ENCODE measurements at places on chromosomes 4 and X.

- DNase-seq = no peak
Measured at GRCh38 chr4:91233164-91233563, 1070.6 kb upstream of the GRID2 start.

GRCh38 chrX:40068048-40068447 is 29.7 kb downstream of the BCOR start:
- DNase-seq = no peak

DNA sequence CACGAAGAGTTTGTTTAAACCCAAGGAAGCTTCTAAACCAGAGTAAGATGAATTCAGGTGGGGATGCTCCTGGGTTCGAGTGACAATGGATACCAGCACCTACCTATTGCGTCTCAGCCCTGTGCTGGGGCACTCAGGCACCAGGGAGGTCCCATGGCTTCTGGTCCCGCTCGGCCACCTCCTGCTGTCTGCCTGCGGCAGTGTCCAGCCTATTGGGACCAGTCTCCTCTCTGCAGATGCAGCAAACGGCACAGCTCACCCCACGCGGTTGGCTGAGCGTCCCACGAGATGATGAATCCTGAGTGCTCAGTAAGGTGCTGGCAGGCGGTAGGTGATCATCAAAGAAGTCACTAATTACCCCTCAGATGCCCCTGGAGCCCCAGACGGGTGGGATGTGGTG is 75.2 kb downstream of the ACOX3 start:
- no peak for DNase-seq

DNA sequence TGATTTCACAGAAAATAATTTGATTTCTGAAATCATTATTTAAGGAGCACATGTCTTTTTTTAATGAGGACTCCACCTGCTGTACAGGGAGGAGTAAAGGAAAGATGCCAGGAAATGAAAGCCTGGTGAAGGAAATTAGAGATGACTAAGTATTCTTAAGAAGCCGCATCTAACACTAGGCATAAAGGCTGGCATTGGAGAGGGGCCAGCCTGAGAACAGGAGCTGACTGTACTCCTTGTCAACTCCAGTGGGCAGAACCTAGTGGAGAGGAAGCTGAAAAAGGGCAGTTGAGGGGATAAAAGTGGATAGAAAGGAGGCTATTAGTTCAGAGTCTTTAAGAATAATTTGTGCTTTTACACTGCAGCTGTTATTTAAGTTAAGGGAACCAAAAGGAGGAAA is 393.0 kb downstream of the PPP1R2C start:
- DNase-seq = peak; percentile 0

DNA sequence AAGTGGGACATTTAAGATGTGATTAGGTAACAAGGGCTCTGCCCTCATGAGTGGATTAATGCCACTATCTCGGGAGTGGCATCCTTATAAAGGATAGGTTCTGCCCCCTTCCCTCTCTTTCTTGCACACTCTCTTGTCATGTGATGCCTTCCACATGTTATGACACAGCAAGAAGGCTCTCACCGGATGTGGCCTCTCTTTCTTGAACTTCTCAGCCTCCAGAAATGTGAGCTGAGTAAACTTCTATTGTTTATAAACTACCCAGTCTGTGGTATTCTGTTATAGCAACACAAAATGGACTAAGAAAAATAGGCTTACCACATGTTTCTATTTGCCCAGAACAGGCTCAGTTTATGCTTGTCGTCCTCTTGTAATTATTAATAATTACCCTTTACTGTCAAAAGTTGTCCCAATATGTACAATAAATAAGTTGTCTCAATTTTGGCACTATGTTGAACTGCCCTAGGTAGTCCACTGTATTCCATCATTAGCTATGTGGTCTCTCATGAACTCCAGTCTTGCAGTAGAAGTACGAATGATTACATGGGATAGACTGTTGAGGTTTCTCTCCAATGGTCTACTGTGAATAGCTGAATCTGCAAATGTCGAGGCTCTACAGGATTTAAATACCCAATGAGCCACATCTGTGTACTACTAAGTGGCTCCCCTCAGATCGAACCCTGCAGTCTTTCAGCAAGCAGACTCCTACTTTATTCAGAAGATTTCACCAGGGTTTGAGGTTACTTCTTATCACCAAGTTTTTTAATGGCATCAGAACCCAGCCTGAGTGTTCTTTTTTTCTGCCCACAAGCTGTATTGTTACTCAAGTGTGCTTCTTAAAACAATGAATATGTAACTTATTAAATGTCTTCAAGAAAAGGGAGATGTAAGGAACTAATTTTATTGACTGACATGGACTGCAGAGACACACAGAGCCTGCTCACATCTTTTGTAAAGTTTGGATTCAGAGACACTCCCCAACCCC is 102.0 kb upstream of the LEF1 start:
- no peak for DNase-seq

DNA sequence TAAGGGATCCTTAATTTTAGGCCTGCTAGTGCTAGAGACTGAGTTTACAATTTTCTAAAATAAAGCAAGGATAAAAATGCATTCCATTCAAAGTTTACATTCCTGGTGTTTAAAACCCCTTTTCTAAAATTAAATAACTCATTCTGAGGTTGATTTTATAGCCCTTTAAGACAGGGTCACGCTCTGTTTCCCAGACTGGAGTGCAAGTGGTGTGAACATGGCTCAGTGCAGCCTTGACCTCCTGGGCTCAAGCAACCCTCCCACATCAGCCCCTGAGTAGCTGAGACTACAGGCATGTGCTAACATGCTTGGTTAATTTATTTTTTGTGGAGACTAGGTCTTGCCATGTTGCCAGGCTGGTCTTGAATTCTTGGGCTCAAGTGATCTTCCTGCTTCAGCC is 6.8 kb upstream of the CDKL2 start:
- DNase-seq = no peak

DNA sequence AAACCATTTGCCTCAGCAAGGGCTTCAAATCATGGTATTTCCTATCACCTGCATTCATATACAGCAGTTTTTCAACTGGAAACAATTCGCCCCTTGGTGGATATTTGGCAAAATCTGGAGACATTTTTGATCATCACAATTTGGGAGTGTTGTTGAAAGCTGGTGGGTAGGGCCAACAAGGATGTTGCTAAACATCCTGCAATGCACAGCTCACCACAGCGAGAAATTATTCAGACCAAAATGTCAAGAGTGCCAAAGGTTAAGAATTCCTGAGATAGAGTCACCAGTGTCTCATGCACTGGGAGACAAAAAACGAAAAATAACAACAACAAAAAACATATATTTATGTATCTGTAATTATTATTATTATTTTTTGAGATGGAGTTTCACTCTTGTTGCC is 435.2 kb upstream of the CTSO start:
- no peak for DNase-seq

GRCh38 chr4:48594180-48594579 is 104.1 kb downstream of the ZAR1 start:
- no peak for DNase-seq

DNA sequence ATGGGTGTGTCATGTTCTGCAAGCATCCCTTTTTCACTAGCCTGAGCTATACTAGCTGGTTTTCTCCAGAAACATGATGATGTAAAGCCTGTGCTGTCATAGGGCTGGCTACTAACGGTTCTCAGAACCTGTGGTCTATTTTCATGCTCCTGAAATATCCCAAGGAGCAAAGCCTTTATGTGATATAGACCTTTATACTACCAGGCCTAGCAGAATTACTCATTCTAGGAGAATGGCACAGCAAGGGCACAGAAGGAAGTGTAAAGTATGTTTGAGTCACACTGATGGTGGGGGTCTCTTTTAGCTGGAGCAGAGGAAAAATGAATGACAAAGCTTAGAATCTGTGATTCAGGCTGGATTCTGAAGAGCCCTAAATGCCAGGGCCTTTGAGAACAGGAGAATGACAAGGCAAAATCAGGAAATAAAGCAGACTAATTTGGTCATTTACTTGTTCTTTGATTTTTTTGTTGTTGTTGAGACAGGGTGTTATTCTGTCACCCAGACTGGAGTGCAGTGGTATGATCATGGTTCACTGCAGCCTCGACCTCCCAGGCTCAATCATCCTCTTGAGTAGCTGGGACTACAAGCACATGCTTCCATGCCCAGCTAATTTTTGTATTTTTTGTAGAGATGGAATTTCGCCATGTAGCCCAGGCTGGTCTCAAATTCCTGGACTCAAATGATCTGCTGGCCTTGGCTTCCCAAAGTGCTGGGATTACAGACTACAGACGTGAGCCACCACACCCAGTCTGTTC is 11.8 kb downstream of the TCEAL1 start:
- no peak for DNase-seq

DNA sequence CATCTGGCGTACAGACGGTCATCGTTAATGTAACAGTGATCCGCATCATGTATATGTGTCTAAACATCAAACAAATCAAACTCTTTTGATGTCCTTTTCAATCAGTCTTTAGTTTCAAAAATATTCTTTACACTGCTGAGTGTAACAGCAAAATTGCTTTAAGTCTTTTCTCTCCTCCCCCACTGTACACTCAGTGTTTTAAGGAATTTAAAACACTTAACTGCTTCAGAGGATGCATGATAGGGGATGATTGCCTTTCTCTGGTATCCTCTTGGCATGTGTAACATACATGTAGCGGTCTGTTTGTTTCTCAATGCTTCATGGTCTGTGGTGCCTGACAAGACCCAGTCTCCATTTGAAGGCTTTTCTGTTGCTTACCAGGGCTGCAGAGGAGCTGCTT is 41.6 kb downstream of the LIMCH1 start:
- DNase-seq = no peak

- DNase-seq = no peak
Measured at GRCh38 chr4:118772081-118772766, 63.7 kb downstream of the SEC24D start.

DNA sequence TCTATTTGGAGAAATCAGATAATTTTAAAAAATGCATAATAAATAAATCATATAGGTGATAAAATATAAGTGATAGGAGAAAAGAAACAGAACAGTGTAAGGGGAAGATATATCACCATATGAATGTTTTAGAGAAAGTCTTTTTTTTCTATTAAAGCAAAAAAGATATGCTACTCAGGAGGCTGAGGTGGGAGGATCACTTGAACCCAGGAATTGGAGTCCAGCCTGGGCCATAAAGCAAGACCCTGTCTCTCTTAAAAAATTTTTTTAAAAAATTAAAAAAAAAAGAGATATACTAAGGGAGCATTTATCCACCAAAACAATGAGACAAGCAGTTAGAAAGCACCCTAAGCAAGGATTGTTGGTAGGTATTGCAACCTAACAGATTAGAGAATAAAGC is 6.1 kb downstream of the TMEM156 start:
- no peak for DNase-seq

- DNase-seq = no peak
Measured at GRCh38 chrX:153769865-153770600, 6.0 kb downstream of the PLXNB3 start.

- no peak for DNase-seq
Measured at GRCh38 chr4:11365039-11365438, 63.7 kb downstream of the HS3ST1 start.

- DNase-seq = no peak
Measured at GRCh38 chrX:149871940-149872339, 9.0 kb upstream of the MAGEA8 start.

DNA sequence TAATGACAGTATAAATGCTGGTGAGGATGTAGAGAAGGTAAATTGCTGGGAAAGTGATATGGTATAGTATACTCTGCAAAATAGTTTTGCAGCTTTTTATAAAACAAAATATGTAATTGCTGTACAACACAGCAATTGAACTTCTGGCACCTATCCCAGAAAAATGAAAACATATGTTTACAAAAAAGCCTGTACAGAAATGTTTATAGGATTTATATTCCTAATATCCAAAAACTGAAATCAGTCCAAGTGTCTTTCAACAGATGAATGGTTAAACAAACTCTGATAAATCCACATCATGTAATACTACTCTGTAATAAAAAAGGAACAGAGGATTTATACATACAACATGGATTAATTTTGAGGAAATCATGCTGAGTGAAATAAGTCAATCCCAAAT is 198.4 kb upstream of the ACTRT1 start:
- no peak for DNase-seq

GRCh38 chr4:7781993-7782392 is 157.7 kb downstream of the AFAP1 start:
- no peak for DNase-seq

DNA sequence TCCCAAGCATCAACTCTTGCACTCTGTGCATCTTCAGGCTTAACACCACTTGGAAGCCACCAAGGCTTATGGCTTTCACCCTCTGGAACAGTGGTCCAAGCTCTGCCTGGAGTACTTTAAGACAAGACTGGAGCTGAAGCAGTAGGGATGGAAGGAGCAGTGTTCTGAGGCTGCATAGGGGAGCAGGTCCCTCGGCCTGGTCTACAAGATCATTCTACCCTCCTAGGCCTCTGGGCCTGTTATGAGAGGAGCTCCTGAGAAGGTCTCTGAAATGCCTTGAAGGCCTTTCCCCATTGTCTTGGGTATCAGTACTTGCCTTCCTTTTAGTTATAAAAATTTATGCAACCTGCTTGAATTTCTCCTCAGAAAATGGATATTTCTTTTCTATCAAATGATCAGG is 286.7 kb downstream of the CPXCR1 start:
- no peak for DNase-seq

DNA sequence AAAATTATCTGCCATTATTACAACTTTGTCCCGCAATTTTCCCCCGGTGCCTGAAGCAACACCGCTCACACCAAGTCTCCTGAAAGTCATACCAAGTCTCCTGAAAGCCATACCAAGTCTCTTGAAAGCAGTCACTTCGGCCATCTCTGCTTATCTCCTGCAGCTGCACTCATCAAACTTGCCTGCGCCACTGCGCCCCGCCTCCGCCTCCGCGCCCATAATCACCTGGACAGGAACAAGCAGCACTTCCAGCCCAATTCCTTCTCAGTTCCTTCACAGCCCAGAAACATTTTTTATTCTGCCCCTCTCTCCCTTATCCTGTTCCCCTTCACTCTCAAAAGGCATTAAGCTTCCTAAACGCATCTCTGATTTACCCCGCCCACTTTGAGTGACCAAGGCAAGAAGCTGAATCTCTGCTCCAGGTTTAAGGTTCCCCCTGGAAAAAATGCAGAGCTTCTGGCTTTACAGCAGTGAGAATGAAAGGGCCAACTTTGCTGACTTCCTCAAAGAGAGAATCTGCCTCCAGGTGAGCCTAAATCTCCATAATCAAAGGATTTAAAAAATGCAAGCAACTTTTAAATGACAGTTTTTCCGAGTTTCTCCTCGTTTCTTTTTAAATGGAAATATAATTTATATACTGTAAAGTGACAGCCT is 7.7 kb downstream of the GPR50 start:
- no peak for DNase-seq

GRCh38 chrX:17046478-17047097 is 100.1 kb downstream of the REPS2 start:
- DNase-seq = peak; percentile 24
